ENCODE measurements at places on chromosomes 2 and 18.

- no peak for DNase-seq
Measured at GRCh38 chr18:5058768-5059695, 138.0 kb downstream of the AKAIN1 start.

DNA sequence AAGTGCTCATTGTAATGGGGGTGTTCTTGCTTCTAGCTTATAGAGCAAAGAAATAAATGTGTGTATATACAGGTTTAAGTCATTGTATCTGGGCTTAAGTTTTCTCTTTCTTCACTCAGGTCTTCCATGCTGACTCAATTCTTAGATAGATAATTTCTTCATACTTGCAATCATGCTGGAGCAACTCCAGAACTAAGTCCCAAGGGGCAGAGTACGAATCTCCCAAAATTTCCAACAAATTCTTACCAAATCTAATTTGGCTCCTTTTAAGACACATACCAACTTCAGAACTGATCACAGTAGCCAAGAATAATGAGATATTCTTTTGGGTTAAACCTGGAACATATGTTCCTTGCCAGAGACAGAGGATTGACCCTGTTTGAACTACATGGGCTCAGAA, 4.3 kb upstream of the SPAG16 start:
- no peak for DNase-seq

DNA sequence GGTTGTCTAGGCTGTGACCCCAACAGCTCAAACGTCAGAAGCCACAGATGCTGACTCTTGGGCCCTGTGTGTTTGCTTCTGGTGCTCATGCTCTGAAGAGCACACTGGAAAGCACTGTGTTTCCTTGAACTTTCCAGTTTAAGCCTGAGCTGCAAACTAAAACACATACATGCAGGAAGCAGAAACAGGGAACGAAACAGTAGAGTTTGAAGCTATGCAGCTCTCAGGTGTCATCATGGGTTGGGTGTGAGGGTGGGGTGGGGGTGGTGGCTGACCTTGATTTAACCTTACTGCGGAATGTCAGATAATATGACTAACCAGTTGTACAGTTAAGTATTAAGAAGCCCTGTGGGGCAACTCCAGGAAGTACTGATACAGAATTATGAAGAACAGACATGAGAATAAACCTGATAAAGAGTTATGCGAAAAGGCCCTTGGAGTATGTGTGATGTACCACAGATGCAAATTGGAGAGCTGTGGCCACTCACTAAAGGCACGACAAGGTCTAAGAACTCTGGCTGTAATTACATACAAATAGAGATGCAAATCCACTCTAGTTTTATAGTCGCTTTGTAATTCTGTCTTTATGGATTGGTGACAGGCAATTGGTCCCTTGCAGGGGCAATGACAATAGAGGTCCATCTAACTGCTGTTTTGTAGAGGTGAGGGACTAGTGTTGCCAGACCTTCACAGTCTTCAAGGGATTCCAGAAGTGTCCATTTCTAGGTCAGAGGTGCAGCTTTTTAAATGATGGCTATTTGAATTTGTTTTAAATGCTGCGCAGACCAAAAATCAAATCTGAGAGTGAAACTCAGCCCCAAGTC, 273.1 kb downstream of the NAPG start:
- no peak for DNase-seq

DNA sequence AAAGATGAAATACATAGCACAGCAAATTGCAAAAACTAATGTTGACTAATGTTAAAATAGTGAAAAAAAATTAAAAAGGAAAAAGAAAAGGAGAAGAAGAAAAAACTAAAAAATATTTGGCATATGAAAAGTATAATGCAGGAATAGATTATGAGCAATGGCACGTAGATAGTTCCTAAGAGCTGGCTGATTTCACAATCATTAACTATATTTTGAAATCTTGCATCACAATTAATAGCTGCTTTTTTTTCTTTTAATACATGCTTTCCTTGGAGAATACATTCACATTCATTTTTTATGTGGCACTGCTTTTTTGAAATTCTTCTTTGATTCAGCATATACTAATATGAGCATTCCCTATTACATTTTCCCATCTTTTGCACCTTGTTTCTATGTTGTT, 299.8 kb downstream of the DPP10 start:
- DNase-seq: no peak

GRCh38 chr2:114068438-114068837, 178.5 kb downstream of the ACTR3 start:
- no peak for DNase-seq

DNA sequence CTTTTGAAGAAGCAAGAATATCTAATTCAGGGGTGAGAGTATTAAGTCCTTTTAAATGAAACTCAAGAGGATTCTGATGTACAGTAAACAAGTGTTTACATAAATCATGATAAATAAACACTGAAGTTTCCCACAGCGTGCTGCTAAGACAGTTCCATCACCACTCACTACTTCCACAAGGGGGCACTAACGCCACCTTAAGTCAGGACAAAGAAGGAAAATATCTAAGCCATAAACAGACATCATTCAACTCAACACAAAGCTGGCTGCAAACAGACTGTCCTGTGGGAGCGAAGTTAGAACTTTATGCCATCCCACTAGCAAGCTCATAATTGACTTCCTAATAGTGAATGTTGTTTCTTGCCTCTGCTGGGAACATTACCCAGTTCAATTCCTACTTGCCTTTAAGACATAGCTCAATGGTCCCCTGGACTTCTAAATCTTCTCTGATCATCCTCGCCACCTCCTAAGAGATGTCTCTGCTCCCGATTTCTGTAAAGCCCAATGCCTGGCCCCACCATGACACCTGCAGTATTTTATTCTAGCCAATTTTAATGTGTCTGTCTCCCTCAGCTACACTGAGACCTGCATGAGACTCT, 36.5 kb downstream of the MRPL44 start:
- peak; percentile 33 for DNase-seq

GRCh38 chr2:62152000-62152399, 43.9 kb upstream of the B3GNT2 start:
- DNase-seq: no peak

GRCh38 chr2:28748176-28748575, 3.5 kb upstream of the PPP1CB start:
- DNase-seq: no peak

DNA sequence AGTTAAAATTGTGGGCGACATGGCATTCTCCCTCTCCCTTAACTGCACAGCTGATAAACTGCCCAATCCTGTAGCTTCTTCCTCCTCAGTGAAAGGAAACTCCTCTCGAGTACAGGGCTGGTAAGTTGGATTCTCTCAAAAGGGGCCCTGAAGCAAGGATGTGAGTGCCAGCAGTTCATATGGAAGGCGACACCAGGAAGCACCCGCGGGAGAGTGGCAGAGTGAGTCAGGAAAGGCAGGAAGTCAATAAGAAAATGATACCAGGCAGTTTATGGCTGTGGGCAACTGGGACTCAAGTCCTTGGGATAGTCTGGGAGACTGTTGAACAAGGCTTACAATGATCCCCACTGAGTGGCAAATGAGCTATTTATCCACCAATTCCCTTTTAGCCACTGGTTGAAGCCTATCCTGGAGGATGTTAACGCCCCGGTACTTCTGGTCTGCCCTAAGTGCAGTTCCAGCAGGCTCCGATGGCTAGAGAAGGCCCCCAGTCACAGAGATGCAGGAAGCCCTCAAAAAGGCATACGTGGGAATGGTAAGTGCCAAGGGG, 34.8 kb downstream of the ABHD3 start:
- DNase-seq: no peak
